ENCODE measurements at places on chromosomes 11 and 22.

- DNase-seq, result no peak
These were observed 95.3 kb upstream of the FGF3 start for GRCh38 chr11:69914286-69915150.

DNA sequence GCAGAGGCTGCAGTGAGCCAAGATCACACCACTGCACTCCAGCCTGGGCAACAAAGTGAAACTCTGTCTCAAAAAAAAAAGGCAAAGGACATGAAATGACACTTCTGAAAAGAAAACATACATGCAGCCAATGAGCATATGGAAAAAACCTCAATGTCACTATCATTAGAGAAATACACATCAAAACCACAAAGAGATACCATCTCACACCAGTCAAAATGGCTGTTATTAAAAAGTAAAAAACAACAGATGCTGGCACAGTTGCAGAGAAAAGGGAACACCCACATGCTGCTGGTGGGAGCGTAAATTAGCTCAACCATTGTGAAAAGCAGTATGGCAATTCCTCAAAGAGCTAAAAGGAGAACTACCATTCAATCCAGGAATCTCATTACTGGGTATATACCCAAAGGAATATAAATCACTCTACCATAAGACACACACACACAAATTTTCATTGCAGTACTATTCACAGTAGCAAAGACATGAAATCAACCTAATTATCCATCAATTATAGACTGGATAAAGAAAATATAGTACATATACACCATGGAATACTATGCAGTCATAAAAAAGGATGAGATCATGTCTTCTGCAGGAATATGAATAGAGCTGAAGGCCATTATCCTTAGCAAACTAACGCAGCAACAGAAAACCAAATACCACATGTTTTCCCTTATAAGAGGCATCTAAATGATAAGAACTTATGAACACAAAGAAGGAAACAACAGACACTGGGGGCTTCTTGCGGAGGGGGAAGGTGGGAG, 15.7 kb upstream of the C11orf58 start:
- no peak for DNase-seq

GRCh38 chr22:24871611-24872205, 65.7 kb downstream of the SGSM1 start:
- no peak for DNase-seq

DNA sequence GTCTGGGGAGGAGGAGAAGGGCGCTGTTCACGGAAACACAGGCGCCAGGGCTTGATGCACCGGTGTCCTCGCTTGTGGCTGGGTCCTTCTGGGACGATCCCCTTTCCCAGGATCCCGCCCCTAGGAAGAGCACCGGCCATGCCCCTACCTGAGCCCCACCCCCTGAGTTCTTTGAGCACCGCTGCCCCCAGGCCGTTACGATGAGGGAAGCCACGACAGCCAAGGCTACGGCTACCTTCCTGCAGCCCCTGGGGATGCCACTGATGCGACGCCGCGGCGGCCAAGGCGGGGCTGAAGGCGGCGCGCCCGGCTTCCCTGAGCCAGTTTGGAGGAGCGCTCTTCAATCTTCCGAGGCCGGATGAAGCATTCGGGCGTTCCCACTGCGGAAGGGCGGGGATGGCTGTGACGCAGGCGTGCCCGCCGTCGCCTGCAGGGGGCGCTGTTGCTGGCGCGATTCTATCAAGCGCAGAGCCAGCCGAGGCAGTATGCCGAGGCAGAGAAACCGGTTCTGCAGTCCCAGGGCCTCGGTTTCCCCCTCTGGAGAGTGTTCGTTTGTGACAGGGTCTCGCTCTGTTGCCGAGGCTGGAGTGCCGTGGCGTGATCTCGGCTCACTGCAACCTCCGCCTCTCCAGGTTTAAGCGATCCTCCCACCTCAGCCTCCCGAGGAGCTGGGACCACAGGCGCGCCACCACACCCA, 9.7 kb upstream of the NEFH start:
- peak; percentile 20 for DNase-seq

GRCh38 chr11:59295435-59295834, 63.3 kb upstream of the OR5AN1 start:
- DNase-seq, result no peak

DNA sequence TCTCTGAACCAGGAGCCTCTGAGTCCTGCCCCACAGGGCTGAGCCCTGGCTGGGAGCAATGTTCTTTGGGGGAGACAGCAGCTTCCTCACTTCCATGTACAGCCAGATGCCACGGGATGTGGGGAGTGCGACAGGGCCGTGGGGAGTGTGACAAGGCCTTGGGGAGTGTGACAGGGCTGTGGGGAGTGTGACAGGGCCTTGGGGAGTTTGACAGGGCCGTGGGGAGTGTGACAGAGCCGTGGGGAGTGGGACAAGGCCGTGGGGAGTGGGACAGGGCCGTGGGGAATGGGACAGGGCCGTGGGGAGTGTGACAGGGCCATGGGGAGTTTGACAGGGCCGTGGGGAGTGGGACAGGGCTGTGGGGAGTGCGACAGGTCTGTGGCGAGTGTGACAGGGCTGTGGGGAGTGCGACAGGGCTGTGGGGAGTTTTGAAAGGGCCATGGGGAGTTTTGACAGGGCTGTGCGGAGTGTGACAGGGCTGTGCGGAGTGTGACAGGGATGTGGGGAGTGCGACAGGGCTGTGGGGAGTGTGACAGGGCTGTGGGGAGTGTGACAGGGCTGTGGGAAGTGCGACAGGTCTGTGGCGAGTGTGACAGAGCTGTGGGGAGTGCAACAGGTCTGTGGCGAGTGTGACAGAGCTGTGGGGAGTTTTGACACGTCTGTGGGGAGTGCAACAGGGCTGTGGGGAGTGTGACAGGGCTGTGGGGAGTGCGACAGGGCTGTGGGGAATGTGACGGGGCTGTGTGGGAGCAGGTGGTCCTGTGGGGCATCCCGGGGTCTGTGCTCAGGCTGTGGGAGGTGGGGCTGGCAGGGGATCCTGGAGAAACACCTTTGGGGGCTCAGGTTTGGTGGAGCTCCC, 6.6 kb upstream of the KRTAP5-6 start:
- no peak for DNase-seq

GRCh38 chr11:122309262-122309925, 193.4 kb upstream of the BLID start:
- DNase-seq, result no peak

DNA sequence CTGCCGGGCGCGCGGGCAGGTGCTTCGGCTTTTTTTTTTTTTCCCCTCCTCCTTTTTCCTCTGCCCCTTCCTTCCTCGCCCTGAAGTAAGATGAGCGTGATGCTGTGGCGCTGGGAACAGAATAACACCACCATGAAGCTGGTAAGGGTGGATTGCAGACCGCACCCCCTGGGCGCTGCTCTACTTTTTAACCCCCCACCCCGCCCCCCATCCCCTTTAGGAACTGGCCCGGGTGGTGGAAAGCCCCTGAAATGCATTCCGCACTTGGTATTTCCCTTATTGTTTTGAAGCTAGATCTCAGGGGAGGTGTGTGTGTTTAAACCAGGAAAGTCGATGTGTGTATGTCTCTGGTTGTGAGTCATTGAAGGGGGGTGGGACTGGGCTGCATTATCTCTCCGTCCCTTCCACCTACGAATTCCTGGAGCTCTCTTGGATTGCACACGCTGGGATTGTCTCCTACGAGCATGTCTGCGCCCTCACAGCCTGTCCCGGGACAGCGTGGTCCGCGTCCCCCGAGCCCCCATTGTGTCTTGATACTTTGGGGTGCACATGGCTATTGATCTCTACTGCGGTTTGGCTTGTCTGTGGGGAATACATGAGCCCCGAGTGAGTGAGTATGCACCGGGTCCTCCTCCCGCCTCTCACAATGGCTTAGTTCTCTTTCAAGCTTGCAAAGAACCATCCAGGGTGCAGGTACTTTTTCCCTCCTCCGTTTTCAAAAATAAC, 64.9 kb downstream of the NAV2 start:
- no peak for DNase-seq

DNA sequence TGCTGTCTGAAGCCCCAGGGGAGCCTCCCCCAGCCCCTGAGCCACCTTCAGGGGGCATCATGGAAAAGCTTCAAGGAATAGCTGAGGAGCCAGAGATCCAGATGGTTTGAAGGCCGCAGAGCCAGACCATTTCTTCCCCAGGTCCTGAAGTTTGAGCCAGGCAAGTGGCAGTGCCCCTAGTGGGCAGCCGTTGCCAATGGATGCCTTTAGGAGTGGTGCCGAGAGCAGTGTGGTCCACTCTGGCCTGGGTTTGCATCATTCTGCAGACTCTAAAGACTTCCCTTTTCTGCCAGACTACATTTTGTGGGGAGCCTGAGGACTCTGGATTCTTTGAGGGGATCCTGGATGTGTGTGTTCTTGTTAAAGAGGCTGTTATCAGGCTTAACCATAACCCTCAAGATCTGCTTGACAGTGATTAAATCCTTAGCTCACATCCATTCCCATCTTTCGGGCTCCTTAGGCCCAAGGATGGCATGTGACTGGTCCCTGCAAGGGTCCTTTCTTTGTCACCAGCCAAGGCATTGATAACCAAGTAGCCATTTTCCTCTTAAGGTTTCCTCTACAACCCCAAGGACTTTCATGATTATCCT, 13.1 kb downstream of the HINFP start:
- DNase-seq, result no peak

DNA sequence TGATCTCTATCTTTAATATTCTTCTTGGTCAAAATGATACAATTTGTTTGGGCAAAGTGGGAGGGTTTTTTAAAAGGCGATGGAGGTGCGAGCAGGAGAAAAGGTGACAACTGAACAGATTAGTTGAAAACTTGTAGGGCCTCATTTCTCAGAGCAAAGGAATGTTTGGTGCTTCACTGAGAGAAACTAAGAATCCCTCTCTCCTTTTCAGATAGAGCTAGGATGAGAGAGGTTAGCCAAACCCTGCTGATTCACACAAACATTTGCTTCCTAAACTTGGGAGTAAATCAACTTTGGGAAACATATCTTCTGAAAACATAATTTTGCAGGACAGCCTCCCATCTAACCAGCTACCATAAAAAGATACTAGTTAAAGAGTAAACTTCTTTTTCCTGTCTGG, 57.0 kb downstream of the PHF21A start:
- no peak for DNase-seq

DNA sequence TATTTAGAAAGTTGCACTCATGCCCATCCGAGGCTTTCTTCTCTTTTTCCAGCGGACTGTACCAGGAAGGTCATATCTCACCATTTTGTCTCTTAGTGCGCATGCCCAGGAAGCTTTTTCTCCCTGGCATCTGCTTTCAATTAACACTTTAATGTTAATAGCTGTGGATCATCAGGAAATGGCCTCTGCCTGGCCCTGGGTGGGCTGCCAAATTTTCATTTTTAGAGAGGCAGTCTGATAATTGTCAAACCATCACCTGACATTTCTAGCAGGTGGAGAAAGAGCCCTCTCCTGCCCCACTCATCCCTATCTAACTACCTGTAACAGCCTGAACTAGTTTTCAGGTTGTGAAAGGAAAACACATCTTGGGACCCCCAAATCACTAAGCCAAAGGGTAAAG, 257.4 kb upstream of the LRRC4C start:
- DNase-seq, result no peak

DNA sequence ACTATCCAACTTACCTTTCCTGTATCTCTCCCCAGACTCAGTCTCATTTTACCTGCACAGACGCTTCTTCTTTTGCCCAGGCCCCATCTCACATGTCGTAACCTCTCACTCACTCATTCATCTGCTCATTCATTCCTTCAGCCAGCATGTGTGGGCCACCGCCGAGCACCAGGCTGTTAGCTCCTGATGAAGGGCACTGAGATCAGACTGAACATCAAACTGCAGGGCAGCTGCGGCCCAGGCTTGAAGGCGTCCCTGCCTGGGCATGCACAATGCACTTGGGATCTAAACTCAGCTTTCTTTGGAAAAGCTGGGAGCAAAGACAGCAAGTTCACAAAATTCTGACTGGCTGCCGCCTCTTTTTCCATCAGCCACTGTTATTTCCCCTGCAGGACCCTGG, 1456.3 kb downstream of the BRD1 start:
- DNase-seq, result no peak

GRCh38 chr11:64753019-64753379, 6.8 kb downstream of the PYGM start:
- DNase-seq, result no peak

DNA sequence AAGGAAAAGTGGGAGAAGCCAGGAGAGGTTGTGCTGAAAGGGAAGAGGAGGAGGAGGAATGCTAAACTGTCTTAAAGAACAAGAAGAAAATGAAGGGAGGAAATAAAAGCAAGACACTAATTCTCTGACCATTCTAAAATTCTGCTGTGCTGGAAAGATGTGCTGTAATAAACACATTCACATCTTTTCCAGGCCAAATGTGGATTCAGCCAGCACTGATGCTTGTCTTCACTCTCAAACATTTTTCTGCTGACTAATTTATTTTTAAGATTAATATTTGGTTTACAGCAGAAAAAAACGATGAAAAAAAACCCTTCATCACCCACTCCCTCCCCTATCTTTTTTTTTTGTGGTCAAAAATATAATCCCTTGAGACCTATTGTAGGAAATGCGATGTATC, 223.6 kb downstream of the SWAP70 start:
- no peak for DNase-seq

GRCh38 chr11:330694-331357, 10.2 kb upstream of the IFITM3 start:
- DNase-seq, result no peak

GRCh38 chr11:27696115-27696514, 4.1 kb downstream of the BDNF start:
- DNase-seq, result no peak

DNA sequence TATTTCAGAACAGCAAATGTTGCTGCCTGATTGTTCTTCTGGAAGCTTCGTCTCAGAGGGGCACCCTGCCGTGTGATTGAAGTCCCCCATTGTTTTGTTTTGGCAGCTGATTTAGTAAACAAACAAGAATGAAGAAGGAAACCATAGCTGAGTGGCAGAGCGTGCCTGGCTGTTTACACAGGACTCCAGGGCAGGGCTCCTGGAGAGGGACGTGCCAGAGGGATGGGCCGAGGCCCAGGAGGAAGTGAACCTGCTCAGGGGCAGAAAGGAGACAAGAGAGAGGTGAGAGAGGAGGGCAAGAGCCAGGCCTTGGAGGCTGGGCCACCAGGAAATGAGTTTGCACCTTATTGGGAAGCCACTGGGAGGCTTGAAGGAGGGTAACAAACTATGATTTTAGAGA, 85.5 kb upstream of the B3GAT1 start:
- no peak for DNase-seq

DNA sequence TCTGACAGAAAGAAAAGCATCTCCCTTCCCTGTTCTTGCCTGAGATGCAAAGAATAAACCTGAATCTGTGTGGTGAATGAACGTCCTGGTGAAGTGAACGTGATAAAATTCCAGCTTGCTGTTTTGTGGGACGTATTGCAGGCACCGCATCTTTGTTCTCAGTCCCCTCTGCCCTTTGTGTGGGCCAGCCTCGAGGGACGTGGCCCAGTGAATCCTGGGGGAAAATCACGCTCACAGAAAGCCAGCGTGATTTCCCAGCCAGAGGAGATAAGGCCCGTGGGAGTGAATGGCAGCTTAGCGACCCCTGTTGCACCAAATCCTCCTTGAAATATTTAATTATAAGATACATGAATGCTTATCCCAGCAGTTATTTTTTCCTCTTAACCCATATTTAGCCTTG, 129.1 kb downstream of the COMMD9 start:
- DNase-seq, result no peak

- DNase-seq, result no peak
These were observed 8.3 kb downstream of the KRTAP5-11 start for GRCh38 chr11:71574418-71574817.
